GM19239 (cell line): ENCODE measurements at places on chromosomes 3 and 15.

DNA sequence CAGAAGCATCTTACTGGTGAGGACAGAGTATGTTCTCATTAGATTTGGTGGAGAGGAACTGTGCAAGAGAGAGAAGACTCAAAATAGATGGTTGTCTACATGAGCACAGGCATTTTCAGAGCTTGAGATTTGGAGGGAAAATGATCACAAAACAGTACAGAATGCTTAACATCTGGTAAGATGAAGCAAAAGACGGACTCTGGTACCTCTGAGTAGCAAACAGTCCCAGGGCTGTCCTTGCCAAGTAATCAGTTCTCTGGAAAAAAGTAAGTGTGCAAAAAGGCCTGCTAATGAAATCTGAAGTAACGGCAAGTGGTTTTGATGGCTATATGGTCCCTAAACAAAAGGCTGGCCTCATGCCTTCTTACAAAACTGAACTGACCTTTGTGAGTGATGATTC, 414.2 kb downstream of the CNTN4 start:
- no peak for DNase-seq

GRCh38 chr15:95520922-95521321, 809.6 kb upstream of the NR2F2 start:
- no peak for DNase-seq

GRCh38 chr3:83738202-83738601, 1220.6 kb upstream of the CADM2 start:
- DNase-seq: no peak

- DNase-seq: no peak
These were observed 348.1 kb upstream of the DCBLD2 start for GRCh38 chr3:99249627-99250026.

- no peak for DNase-seq
These were observed 15.0 kb downstream of the DNAH1 start for GRCh38 chr3:52331091-52331490.

GRCh38 chr3:17057321-17057720, 172.6 kb downstream of the PLCL2 start:
- DNase-seq: no peak

DNA sequence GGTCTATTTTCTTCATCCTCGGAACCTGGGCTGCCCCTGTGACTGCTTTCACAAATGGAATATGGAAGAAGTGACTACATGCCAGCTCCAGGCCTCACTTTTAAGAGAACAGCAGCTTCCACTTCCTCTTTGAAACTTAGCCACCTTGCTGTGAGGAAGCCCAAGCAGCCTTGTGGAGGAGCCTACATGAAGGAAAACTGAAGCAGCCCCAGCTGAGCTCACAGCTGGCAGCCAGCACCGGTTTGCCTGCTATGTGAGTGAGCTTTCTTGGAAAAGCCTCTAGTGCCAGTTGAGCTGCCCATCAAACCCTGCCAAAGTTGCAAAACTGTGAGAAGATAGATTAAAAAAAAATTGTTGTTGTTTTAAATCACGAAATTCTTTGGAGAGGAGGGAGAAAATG, 498.0 kb upstream of the PROK2 start:
- DNase-seq: no peak

DNA sequence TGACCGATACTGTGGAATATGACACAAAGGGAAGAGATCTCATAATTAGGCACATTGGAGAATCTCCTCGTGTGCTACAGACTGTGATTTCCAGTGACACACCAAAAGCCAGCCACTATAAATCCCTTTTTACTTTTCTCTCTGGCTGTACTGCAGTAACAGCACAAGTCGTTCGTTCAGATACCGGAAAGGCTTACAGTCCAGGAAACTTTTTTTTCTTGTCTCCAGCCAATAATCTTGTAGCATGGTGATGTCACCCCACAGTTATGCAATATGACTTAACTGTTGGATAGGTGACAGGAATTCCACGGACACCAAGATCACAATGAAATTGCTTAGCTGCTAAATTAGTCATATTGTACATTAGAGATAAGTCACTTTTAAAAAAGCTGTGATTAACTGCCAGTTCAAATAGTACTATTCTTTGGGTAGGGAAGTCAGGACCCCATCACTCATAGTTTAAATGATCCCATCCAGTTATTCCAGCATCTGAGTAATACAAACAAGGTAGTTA, 36.3 kb upstream of the TSC22D2 start:
- no peak for DNase-seq

DNA sequence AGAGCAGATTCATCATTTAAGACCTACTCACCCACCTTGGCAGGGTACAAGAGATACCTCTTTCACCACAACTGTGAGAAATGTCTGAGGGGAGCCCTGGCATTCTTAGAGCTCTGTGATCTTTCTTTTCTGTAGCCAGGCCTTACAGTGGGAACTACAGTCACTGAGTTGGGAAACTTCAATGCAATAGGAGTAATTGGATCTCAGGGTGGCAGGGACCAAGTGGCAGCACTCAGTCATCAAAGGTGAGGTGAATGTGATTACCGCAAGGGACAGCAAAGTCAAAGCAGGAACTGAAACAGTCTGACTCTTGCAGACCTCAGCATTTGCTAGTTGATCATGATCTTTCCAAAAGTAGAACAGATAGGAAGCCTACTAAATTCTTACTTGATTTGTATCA, 7.2 kb upstream of the MCF2L2 start:
- DNase-seq: peak; percentile 10

GRCh38 chr3:58034738-58035523, 26.7 kb downstream of the FLNB start:
- peak; percentile 75 for DNase-seq

- DNase-seq: no peak
These were observed 14.7 kb upstream of the SST start for GRCh38 chr3:187684880-187685279.

DNA sequence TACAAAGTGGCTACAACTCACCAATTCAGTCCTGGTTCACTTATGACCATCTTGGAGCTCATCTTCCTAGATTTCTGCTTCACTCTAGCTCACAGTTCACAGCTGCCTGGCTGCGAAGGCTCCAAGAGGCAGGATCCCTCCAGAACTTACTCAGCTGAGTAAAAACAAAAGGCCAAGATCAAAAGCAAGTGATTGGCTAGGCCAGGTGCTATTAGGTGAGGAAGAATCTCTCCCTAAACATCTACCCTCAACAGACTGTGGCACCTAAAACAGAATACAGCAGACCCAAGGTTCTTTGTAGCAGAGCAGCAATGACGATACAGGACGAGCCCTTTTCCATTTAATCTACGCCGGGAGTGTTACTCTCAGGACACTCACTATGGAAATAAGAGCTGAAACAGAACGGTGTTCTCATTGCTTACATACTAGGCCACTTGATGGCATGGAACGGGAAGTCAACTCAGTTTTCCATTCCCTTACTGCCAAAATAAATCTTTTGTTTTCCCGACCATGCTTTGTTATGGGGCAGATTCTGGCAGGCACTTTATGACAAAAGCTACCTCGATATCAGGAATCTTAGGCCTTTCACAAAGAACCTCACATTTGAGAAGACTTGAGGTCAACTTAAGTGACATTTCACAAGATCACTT, 901 bp downstream of the ICE2 start:
- no peak for DNase-seq

DNA sequence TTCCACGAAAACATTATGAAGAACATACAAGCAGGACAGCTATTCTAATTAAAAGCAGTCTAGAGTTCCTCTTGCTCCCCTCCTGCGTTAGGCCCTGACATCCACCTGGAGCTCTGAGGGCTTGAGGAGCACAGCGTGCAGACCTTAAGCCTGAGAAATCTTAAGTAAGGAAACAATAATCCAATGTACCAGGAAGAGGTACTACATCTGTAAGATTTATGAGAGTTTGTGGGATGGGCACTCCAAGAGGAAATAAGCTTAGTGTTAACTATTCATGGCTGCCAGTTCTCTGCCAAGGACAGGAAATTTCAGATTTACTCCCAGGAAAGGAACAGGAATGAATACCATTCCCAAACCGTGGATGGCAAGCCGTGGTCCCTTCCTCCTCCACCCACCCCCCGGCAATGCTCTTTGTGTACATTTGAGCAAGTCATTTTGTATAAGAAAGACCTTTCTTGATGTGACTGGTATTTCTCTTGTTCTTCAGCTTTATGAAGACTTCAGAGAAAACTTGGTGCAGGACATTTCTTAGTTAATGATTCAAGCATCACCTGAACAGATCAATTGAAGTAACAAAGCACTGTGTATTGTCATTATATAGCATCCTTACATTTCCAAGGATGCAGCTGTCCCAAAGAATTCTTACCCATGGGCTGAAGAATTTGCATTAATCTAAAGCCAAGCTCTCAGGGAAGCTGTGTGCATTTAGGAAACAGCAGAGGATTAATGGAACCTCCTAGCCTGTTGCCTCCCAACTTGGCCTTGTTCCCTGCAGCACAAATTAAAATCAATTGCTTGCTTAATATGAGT, 28.8 kb upstream of the VILL start:
- DNase-seq: no peak

DNA sequence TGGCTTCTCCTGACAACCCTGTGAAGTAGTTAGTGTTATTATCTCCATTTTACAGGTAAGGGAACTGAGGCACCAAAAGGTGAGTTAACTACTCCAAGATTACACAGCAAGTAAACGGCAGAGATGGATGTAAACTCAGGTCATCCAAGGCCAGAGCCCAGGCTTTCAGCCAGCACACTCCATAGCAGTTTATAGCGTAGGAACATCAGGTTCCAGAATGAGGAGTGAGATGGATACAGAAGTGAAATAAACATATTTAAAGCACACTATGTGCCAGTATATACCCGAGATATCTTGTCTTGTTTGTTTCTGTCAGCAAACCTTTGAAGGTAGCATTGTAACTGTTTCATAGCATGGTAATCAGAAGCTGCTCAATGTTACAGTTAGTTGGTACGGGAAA, 279.0 kb downstream of the OXSM start:
- no peak for DNase-seq

GRCh38 chr15:69720536-69720935, 267.9 kb downstream of the RPLP1 start:
- DNase-seq: no peak

- DNase-seq: no peak
These were observed 437.1 kb upstream of the CBLB start for GRCh38 chr3:106305882-106306435.

DNA sequence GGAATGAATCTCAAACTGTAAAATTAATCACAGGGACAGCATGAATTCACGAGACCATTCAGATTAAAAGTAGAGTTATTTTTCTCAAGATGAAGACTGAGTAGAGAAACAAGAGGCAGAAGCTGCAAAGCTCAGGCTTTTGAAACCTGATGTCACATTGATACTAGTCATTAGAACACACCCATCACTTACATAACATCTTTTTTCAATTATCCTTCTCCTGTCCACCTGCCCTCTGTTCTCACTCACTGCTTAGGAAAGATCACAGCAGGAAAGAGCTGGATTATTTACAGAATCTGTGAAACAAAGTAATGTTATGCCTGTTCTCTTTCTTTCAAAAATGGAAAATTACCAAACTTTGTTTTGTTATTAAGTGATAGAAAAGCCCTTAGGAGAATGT, 72.0 kb upstream of the CDAN1 start:
- no peak for DNase-seq

GRCh38 chr15:49406352-49407118, 16.5 kb upstream of the FGF7 start:
- DNase-seq: no peak

- DNase-seq: no peak
These were observed 8.9 kb downstream of the ICE2 start for GRCh38 chr15:60469893-60470641.

DNA sequence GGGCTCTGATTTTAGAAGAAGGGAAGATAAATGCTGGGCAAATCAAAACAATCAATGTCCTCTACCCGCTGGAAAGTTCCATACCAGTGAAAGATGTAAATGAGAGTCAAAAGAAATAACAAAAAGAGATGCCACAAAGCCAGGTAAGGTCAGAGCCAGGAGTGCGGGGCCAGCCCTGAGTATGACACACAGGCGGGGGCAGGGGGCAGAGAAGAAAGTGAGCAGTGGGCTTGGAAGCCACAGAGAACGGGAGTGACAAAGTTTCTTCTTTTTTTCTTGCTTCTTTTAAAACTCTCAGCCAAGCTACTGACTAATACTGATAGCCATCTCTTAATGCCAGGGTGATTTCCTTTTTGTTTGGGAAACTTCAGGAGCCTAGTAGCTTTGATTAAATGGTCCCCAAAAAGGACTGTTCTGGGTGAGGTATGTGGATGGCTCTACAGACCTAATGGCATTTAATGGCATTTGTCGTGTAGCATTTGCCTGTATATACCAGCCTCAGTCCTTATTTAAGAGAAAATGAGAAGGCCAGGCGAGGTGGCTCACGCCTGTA, 23.1 kb upstream of the TSEN2 start:
- no peak for DNase-seq

GRCh38 chr3:7695049-7695448, 806.6 kb upstream of the LMCD1 start:
- DNase-seq: no peak

DNA sequence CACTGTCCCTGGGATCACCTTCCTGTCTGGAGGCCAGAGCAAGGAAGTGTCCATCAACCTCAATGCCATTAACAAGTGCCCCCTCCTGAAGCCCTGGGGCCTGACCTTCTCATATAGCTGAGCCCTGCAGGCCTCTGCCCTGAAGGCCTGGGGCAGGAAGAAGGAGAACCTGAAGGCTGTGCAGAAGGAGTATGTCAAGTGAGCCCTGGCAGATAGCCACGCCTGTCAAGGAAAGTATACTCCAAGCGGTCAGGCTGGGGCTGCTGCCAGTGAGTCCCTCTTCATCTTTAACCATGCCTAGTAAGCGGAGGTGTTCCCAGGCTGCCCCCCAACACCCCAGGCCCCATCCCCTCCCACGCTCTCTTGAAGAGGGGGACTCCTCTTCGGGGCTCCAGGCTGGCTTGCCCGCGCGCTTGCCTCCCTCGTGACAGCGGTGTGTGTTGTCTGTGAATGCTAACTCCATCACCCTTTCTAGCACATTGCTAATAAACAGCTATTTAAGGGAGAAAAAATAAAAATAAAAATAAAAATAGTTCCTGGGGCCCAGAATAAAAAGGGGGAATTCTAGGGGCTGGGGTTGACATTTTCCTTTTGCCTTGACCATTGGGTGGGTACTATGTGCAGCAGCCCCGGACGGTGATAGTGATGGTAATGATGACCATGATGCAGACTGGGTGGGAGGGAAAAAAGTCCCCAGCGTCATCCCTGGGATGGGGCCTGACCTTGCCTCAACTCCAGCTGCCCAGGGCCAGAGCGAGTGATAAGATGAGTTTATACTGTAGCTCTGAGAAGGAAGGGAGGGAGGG, 3.3 kb upstream of the ALAS1 start:
- no peak for DNase-seq

DNA sequence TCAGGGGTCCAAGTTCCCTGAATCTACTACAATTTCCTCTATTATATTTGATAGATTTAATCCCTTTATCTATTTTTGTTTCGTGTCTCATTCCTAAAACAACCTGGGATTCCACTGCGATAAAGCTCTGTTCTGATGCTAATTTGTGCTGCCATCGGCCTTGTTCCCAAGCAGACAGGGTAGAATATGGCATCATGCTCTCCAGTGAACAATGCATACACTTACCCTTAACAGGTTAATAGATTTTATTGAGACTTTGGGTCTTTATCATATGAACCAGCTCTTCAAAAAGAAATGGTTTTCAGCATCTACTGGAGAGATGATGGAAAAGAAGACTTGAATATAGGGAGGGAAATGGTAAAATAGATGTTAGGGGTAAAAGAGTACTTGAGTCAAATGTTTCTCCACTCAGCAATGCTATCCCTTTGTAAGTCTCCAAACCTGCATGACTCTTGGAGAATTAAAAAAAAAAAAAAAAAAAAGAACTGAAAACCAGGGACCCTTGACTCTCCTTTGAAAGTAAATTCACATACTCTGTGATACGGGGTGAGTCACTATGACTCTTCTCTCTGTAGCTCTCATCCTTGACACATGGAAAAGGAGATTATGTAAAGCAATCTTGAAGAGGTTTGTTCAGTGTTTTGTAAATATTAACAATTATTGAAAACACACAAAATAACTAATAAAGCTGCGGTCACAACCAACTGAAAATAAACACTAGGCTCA, 268.8 kb downstream of the ZBTB20 start:
- DNase-seq: no peak
